ENCODE measurements at places on chromosomes 5 and 9.

- no peak for DNase-seq
These were observed 17.1 kb downstream of the LVRN start for GRCh38 chr5:115979201-115980041.

DNA sequence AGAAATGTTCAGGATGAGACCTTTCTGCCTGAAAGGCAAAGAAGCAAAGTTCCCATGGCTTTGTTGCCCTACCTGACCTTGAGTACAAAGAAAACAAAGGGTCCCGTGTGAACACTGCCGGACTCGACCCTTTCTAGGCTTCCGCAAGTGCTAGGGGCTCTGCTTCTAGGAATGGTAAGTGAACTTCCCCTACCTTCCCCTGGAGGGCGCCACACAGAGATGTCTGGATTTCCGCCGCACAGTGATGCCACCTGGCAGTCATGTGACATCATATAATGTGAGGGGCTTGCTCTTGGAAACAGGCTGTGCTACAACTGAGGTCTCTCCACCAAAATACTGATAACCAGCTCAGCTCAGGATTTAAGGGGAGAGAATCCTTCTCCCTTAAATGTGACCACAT lies 56.6 kb downstream of the HSD17B3 start:
- DNase-seq, result no peak

DNA sequence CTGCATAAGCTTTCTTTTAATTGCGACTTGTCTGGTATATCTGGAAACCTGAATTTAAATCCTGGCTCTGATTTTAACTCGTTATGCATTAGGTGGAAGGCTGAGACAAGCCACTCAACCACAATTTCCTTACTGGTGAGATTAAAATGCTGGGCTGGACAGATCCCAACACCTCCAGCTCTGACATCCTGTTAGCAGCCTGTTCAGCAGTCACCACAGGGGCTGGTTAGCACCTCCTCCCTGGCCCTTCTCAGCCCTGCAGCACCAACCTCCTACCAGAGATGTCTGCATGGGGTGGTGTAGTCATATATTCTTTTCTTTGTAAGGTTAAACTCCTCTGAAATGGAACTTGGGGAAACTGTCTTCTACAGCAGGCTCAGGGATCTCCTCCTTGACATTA lies 156.5 kb upstream of the NFIL3 start:
- DNase-seq, result no peak

- DNase-seq, result no peak
These were observed 85.3 kb upstream of the SARDH start for GRCh38 chr9:133823189-133824105.

DNA sequence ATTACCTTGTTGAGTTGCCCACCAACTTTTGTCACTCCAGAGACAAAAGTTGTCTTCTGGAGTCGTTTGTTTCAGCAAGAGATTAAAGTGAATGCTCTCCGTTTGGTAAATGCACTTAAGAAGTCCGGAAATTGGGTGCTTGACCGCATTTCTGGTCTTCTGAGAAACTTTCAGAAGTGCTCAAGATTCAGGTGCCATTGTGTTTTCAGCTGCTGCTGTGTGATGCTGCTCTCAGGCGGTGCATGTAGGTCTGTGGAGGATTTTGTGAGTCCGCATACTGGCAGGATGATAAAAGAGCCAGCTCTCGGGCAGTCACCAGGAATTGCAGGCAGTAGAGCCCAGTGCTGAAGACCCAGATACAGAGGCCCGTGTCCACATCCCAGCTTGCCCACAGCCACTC lies 5.9 kb upstream of the NFIL3 start:
- no peak for DNase-seq

DNA sequence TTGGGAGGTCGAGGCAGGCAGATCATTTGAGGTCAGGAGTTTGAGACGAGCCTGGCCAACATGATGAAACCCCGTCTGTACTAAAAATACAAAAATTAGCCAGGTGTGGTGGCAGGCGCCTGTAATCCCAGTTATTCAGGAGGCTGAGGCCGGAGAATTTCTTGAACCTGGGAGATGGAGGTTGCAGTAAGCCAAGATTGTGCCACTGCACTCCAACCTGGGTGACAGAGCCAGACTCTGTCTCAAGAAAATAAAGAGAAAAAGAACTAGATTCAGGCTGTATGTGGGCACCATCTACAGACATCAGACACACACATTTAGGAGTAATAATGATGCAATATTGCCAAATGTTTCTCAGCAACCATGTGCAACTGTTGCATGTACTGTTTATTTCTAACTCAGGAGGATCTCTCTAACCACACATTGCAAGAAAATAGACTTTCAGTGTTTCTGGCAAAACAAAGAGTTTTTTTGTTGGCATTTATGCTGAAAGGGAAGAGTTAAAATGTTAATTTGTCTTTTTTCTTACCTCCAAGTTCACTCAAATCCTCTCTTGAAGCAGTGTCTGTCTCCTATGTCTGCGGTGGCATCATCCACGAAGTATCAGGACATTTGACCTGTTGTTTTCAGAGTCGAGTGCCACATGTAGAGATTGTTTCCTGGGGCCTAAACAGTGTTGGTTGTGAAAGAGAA lies 5.1 kb upstream of the ORM1 start:
- DNase-seq, result no peak

DNA sequence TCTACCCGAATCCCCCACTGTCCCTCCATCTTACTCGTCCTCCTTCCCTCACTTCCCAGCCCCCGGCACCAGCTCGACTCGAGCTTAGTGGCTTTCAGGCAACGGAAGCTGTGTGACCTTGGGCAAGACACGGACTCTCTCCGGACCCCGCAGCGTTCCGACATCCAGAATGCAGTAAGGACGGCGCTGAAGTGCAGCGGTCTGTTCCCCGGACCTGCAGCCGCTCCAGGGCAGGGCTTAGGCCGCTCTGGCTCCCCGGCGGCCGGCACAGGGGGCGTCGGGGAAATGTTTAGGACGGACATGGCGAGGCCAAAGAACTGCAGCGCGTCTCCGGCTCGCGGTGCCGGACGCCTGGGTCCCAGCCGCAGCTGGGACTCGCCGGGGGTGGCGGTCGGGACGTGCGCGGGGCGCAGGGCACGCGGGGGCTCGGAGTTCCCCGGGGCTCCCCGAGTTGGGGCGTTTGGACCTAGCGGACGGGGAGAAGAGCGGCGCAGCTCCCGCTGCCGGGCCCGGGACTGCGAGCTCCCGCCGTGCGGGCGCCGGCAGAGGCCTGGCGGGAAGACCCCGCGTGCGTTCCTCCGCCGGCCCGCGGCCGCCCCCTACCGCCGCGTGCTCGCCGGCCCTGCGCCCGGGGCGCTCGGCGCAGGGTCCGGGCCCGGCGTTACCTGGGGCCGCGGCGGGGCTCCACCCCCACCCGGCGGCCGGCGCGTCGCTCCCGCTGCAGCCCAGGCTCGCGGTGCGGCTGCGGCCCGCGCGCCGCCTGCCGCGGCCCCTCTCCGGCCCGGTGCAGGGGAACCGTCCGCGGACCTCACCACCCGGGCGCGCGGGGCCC lies 5.6 kb upstream of the RNF44 start:
- no peak for DNase-seq

DNA sequence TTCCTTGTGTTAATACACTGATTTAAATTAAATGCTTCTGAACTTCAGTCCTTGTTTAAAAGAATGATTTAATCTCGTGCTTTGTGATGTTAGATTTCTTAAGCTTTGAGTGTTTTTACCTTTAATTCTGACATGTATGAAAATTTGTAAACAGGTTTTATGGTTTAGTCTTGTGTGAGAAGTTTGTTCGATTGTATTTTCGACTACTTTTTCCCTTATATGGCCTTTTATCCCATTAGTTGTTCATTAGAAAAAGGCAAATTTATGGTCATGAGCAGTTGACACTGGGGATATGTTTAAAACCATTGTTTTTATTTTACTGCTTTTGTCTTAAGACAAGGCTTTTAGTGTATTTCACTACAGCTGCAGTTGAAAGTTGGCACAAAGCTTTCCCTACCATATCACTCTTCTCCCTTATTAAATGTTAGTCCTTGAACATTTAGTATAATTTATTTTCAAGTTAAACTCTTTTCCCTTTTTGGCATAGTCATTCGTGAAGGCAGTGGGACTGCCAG lies 3.3 kb downstream of the UBE2R2 start:
- no peak for DNase-seq

GRCh38 chr9:131657037-131657377 lies 82.9 kb downstream of the RAPGEF1 start:
- DNase-seq, result no peak

Data from NCI-H1930 (cell line).